Right renal cortex interstitium (tissue), 3 donors: ENCODE measurements at places on chromosomes 3 and 15.

- DNase-seq, result no peak
Measured at GRCh38 chr15:54620916-54621315, 575.8 kb downstream of the RSL24D1 start.

DNA sequence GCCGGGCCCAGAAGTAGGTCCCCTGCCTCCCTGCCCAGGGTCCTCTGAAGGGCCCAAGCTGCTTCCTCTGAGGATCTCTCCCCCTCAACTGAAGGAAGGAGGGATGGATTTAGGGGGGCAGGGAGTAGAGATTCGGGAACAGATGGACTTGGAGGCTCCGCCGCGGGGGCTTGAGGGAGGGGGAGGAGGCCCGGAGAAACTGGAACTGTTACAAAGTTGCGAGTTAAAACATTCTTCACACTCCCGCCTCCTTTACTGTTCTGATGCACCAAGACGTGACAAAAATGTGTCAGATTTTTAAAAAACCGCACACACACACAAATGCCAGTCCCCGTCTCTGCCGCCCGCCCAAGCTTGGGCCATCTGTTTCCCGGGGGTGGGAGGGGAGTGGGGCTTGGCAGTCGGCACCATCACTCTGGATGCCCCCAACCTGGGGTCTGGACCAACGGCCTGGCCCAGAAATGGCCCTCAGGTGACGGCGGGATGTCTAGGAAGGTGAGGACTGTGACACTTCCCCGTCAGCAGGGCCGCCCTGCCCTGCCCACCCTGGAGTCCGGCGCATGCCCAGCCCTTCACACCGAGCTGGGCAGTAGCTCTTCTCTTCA is 25.0 kb upstream of the LINGO1 start:
- DNase-seq, result no peak

- DNase-seq, result no peak
Measured at GRCh38 chr3:177211503-177212277, 14.4 kb upstream of the TBL1XR1 start.

GRCh38 chr3:33751336-33751735 is 33.3 kb upstream of the CLASP2 start:
- no peak for DNase-seq

- no peak for DNase-seq
Measured at GRCh38 chr3:188701485-188701969, 470.2 kb upstream of the TPRG1 start.
